A549 treated with DMSO at 1 μM for 4 hours (cell line): ENCODE measurements at places on chromosomes 7 and 10. TPM values are rescaled to one million over a fixed set of nuclear protein-coding genes. Genes with fewer than 3 reads are reported as not detected.

HOXA11 gene
- 0.63 to 1.2 TPM (median 0.79 TPM) in 5 replicates for total RNA-seq

NPSR1 gene
- not detected in 5 replicates for total RNA-seq

ZNF804B gene
- total RNA-seq: not detected in 5 replicates

TRIM56 gene
- total RNA-seq: 7.7 to 12.6 TPM (median 12.3 TPM) in 5 replicates

MET gene
- total RNA-seq: 90.2 to 136 TPM (median 115 TPM) in 5 replicates

SKIDA1 gene
- total RNA-seq: 1.3 to 1.9 TPM (median 1.6 TPM) in 5 replicates

CNNM1 gene
- 19.0 to 22.4 TPM (median 21.5 TPM) in 5 replicates for total RNA-seq

MOGAT3 gene
- total RNA-seq: not detected in 5 replicates

LIPM gene
- total RNA-seq: not detected in 5 replicates

VCL gene
- total RNA-seq: 96.9 to 148 TPM (median 129 TPM) in 5 replicates
